NCI-H510A treated with DMSO at 0.1 percent for 48 hours (cell line): ENCODE measurements at places on chromosomes 13 and 19.

DNA sequence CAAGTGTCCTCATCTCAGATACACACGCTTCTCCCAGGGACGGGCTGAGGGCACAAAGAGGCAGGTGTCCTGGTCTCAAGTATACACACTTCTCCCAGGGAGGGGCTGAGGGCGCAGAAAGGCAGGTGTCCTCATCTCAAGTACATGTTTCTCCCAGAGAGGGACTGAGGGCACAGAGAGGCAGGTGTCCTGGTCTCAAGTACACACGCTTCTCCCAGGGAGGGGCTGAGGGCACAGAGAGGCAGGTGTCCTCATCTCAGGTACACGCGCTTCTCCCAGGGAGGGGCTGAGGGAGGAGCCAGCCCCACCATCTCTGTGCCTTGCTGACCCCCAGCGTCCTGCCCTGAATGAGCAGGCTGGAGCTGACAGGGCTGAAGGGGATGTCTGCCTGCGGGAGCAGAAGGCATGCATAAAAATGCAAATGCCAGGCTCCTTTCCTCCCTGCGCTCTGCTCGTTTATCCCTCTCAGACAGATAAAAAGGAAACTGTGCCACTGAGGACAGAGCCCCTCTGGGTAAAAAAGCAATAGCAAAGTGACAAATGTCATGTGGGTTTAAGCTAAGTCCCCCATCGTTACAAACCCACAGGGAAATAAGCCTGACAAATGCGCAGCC lies 96.1 kb upstream of the UQCRFS1 start:
- DNase-seq, result no peak

GRCh38 chr19:54851353-54851752 lies 1.1 kb downstream of the KIR3DL2 start:
- no peak for DNase-seq

- DNase-seq, result peak; percentile 97
These were observed 552 bp upstream of the GRWD1 start for GRCh38 chr19:48445256-48445605.

DNA sequence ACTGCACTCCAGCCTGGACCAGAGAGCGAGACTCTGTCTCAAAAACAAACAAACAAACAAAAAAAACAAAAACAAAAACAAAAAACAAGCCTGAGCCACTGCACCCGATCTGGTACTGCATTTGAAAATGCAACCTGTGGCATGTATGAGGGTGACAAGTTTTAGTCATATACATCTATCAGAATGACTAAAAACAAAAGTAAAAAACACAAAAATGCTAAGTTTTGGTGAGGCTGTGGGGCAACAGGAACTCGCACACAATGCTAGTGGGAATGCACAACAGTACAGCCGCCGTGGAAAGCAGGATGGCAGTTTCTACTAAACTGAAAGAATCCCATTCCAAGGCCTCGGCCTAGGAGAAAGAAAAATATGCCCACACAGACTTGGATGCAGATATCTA lies 7.8 kb downstream of the EBPL start:
- DNase-seq, result no peak

GRCh38 chr13:40579535-40579934 lies 86.9 kb downstream of the FOXO1 start:
- no peak for DNase-seq

GRCh38 chr13:85799097-85799582 lies at the start of gene SLITRK6:
Gene SLITRK6 (minus strand): TSS chr13:85799419. CDS start chr13:85796508, 2,911 bp downstream.
- DNase-seq, result peak; percentile 85

DNA sequence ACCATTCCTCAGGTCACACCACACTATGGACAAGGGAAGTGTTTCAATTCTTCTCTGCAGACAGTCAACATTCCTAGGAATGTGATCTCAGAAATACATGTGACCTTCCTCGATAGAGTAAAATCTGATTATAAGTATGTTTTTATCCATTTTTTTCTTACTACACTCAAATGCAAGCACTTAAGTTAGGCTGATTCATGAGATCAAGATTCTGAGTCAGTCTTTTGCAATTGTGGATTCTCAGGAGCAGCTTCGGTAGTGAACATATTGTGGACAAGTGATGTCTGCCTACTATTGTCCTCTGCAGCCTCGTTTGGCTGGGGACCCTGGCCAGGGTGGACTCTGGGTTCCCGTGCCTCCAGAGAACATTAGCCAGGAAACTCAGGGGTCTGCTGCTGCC lies 3.2 kb downstream of the SERPINE3 start:
- DNase-seq, result no peak

DNA sequence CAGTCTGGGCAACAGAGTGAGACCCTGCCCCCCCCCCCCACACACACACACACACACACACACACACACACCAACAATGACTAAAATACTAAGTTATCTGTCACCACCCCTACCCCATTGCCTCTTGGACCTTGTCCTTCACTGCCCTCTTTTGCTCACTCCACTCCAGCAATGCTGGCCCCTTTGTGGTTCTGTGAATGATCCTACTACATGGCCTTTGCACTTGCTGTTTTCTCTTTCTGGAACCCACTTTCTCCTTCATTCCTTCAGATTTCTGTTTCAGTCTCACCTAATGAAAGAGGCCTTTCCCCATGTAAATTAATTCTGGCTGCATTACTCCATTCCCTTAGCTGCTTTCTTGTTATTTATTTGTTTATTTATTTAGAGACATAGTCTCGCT lies 2.5 kb upstream of the SAMD4B start:
- no peak for DNase-seq

- DNase-seq, result no peak
These were observed 216.8 kb downstream of the DIAPH3 start for GRCh38 chr13:59946944-59947343.

DNA sequence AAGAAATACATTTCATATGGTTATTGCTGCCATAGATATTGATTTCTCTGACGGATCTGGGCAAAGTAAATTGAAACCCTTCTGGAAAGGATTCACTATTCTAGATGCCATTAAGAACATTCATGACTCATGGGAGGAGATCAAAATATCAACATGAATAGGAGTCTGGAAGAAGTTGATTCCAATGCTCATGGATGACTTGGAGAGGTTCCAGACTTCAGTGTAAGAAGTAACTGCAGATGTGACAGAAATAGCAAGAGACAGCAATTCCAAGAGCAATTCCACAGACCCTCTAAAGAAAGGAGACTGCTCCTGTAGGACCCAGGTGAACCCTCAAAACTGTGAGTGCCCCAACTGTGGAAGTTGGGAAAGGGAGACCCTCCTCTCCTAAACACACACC lies 30.9 kb upstream of the KCTD12 start:
- DNase-seq, result no peak

DNA sequence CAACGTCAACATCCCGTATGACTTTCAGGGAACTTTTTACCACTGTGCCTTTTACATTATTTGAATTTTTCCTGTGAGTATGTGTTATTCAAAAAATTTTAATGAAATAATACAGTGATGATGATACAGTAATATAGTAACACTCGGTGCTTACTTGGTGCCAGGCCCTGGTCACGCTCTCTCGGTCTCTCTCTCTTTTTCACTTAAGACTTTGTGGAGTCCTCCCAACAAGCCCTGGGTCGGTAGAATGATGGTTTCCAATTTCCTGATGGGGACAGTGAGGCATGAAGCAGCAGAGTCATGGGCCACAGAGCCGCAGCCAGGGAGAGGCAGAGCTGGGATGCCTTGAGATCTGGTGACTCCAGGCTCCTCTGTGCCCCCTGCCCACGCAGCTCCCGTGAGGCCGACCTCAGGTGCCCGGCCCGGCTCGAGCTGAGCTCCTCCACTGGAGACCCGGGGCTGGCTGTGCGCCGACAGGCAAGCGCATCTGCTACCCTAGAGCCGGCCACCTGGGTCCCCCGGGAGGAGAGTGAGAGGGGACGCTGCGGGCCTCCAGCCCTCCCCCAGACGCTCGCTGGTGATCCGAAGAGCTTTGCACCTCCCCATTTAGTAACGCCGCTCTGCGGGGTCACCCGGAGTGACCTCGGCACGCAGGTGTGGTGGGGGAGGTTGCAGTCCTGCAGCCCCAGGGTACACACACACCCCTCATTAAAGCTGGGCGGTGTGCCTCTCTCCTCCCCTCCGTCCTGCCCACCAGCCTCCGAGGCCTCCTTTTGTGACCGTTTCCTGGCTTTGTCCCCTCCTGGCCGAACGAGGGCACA lies 4.4 kb upstream of the SBK3 start:
- DNase-seq, result no peak

GRCh38 chr19:31231237-31231636 lies 118.0 kb downstream of the TSHZ3 start:
- no peak for DNase-seq

DNA sequence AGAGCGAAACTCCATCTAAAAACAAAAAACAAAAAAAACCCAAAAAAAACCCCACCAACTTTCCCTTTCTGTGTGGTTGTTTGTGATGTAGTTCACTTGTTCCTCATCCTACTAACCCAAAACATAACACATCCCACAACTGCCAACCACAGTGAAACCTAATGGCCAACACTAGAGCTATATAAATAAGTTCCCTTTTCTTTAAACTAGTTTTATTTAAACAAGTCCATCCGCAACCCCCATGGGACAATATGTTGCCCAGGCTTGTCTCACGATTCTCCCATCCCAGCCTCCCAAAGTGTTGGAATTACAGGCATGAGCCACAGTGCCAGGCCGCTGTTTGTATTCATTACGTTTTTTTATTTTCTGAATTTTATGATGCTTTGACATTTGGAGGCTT lies 71.2 kb upstream of the ADGRE5 start:
- no peak for DNase-seq

DNA sequence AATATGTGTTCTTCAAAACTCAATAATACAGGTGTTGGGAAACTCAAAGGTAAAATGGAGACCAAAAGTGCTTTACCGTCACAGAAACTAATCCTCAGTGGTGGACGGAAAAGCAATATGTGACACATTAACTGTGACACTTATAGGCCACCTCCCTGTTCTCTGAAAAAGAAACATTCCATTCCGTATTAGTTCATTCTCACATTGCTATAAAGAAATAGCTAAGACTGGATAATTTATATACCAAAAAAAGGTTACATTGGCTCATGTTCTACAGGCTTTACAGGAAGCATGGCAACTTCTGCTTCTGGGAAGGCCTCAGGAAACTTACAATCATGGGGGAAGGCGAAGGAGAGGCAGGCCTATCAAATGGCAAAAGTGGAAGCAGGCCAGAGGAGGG lies 435.3 kb upstream of the HTR2A start:
- DNase-seq, result no peak

- DNase-seq, result peak; percentile 67
These were observed 698.7 kb upstream of the ARGLU1 start for GRCh38 chr13:107266657-107267056.

DNA sequence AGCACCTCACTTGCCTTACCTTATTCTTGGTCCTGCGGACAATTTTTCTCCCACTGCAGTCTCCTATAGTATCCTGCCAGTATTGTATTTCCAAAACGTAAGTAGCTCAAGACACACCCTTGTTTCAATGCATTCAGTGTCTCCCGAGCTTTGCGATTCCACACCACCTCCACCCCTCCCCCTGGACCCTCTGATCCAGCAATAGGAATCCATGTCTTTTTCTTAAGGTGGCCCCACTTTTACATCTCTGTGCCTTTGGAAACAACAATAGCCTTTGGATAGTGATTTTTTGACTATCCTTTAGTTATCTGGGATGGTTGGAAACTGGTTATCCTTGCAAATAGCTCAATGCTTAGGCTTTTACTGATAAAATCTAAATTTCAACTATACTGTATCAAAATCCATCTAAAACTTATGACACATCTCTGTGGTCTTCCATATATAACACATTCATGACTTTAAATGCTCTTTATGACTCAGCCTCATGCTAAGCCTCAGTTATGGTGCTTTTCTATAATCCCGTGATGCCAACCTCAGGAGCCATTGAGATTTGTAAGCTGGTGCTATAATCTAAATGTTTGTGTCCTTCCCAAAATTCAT lies 27.1 kb downstream of the FAM216B start:
- DNase-seq, result no peak

DNA sequence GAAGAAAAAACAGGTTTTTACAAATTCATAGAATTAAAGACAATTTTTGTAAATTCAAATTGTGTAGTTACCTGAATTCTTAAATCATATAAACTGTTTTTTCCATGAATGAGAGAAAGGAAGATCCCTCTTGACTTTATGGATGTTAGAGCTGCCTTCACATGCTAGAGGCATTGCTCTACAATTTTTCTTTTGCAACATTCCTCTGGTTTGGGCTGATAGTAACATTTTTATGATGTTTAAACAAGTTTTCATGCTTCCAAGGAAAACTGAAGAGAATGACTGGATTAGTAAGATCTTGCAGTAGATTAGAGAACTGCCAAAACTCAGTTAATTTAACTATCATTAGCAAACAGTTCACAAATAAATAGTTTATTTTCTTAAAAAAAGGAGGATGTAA lies 250.6 kb downstream of the GPC6 start:
- no peak for DNase-seq

DNA sequence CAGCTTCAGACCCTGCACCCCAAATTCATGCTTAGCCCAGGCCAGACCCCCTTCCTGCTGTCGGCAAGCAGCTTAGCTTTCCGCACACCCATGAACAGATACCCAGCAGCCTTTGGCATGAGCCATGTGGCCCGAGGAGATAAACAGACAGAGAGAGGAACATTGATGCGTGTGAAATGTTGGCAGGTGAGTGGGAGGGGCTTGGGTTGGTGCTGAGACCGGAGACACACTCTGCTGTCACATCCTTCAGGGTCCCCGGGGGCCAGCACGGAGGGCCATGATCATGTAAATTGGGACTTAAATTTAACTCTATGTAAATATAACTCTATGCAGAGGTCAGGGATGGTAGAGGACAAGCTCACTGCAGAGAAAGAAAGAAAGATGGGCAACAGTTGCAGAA lies 1.5 kb downstream of the CD22 start:
- DNase-seq, result no peak

GRCh38 chr13:65913173-65913572 lies 1317.0 kb downstream of the PCDH9 start:
- no peak for DNase-seq

DNA sequence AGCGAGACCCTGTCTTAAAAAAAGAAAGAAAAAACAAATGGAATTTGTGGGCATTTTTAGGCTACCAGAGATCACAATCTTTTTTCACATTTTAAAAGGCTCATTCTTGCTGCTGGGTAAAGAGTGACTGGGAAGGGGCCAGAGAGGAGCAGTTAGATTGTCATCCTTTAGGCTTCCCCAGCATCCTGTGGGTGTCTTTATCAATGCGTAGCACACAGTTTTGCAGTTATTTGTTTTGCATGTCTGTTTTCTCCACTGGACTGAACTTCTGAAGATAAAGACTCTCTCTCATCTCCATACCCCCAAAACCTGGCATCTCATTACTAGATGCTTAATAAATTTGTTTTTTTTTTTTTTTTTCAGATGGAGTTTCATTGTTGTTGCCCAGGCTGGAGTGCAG lies 2.1 kb upstream of the UTP14C start:
- DNase-seq, result no peak

GRCh38 chr13:49840266-49840665 lies 47.8 kb upstream of the KPNA3 start:
- DNase-seq, result no peak

- DNase-seq, result no peak
These were observed at the start of gene CEACAM1 for GRCh38 chr19:42528354-42529247. Gene CEACAM1 (minus strand): TSS chr19:42528481. CDS start chr19:42528374, 107 bp downstream.

DNA sequence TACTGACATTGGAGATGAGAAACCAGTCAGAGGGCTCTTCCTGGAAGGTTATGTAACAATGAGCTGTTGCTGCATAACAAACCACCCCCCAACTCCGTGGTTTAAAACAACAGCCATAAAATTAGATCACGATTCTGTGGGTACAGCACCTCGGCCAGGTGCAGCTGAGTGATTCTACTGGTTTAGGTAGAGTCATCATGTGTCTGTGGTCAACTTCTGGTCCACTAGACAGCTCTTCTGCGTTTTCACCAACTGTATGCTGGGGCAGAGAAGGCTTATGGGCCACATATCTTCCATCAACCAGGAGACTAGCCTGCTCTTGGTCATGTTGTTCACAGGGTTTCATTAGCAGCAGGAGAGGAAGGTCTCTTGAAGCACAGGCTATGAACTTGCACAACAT lies 585.5 kb downstream of the KCTD12 start:
- no peak for DNase-seq

GRCh38 chr19:34676697-34677385 lies at the start of gene SCGB2B2:
Gene SCGB2B2 (minus strand): TSS chr19:34677159. CDS start chr19:34594563, 82,596 bp downstream.
- peak; percentile 57 for DNase-seq
